GM23338 (cell line): ENCODE measurements at places on chromosomes 5 and 9. TPM values are rescaled to one million over a fixed set of nuclear protein-coding genes. Genes with fewer than 3 reads are reported as not detected.

GRCh38 chr9:85425153-85425611, 316.6 kb downstream of the AGTPBP1 start:
- H3K27me3 ChIP-seq, result no peaks in the 10 kb centered on the region
- H3K27ac ChIP-seq, result no peak overlapping the region
- H3K4me1 ChIP-seq, result peaks cover 5% of the 10 kb centered on the region; the same call in 1 of the 2 replicates
- DNase-seq, result peak; percentile 95
- H3K4me3 ChIP-seq, result no peak overlapping the region

DNA sequence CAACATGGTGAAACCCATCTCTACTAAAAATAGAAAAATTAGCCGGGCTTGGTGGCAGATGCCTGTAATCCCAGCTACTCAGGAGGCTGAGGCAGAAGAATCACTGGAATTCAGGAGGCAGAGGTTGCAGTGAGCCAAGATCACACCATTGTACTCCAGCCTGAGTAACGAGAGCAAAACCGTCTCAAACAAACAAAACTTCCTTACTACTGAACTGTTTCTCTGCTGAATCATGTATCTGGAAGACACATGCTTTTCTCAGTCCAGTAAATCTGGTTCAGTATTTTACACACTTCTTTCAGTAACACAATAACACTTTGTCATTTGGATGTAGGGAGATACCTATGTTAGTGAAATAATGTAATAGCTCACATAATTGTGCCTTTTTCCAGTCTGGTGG, 7.9 kb downstream of the TRMT10B start:
- no peak for DNase-seq
- no peaks in the 10 kb centered on the region for H3K36me3 ChIP-seq
- H3K27me3 ChIP-seq, result no peaks in the 10 kb centered on the region

- H3K36me3 ChIP-seq, result no peaks in the 10 kb centered on the region
- no peak for DNase-seq
- peaks cover 28% of the 10 kb centered on the region for H3K4me1 ChIP-seq
- no peak overlapping the region for H3K27ac ChIP-seq
- no peaks in the 10 kb centered on the region for H3K27me3 ChIP-seq
- no peak overlapping the region for H3K4me3 ChIP-seq
These were observed 204.1 kb downstream of the ARRDC3 start for GRCh38 chr5:91179018-91179417.

GRCh38 chr5:17441351-17441750, 56.7 kb upstream of the TAF11L2 start:
- H3K27ac ChIP-seq, result no peak overlapping the region
- no peak for DNase-seq
- no peak overlapping the region for H3K4me3 ChIP-seq
- peaks cover 7% of the 10 kb centered on the region; the same call in 1 of the 2 replicates for H3K4me1 ChIP-seq

The CNTNAP3B gene
- 1.9 and 2.4 TPM in 2 replicates for total RNA-seq

The HSPB3 gene
- total RNA-seq, result not detected in 2 replicates

DNA sequence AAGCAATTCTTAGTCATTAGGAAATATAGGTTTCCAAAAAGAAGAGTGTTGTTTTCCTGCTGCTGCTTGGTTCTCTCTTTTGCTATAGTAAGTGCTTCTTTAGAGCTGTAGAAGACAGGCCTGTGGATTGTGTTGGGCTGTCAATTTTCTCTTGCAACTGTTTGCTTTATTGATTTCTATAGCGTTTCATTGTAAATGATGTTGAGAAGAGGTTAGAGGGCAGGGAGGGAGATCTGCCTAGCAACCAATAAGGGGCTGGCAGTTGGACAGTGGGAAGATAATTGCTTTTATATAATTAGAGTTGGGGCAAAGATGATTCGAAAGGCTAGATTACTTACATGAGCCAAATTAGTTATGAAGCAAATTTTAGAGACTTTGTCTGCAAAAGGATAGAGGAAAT, 11.1 kb downstream of the UNC13B start:
- no peaks in the 10 kb centered on the region; the same call in 1 of the 2 replicates for H3K4me1 ChIP-seq
- H3K27me3 ChIP-seq, result no peaks in the 10 kb centered on the region
- no peaks in the 10 kb centered on the region for H3K36me3 ChIP-seq
- DNase-seq, result no peak
- H3K4me3 ChIP-seq, result no peak overlapping the region
- no peak overlapping the region for H3K27ac ChIP-seq

DNA sequence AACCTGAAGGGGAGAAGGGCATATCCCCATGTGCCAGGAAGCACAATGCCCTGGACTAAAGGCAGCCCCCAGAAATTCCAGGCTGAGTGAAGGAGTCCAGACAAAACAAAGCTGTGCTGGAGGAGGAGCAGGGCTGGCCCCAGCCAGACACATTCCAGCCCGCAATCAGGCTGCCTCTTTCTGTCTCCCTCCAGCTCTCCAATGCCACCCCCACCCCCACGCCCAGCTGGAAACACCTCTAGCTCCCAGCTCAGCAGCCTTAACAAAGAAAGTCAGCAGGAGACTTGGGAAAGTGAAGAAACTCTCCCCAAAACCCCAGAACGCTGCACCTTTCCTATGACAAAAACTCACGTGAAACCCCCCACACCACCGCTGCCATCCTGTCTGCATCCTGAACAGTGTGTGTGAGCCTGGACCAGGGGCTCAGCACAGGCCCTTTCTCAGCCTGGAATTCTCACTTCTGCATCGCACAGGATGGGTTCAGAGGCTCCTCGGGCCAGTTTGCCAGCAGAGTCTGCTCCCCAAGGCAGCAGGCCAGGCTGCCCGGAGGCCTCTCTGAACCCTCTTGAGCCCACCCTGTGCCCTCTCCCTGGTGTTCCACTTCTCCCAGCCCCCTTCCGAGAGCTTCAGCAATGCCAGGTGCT, 96.2 kb upstream of the ICE1 start:
- peaks cover 29% of the 10 kb centered on the region for H3K4me1 ChIP-seq
- DNase-seq, result peak; percentile 43
- H3K27ac ChIP-seq, result no peak overlapping the region
- H3K4me3 ChIP-seq, result no peak overlapping the region
- no peaks in the 10 kb centered on the region for H3K27me3 ChIP-seq
- H3K36me3 ChIP-seq, result no peaks in the 10 kb centered on the region; the same call in 1 of the 2 replicates

The BARHL1 gene
- not detected in 2 replicates for total RNA-seq

The ADCY2 gene
- 49.3 and 74.9 TPM in 2 replicates for total RNA-seq

The SPINK4 gene
- total RNA-seq, result not detected in 2 replicates

The PCDHA13 gene
- total RNA-seq, result 4.3 and 9.8 TPM in 2 replicates

DNA sequence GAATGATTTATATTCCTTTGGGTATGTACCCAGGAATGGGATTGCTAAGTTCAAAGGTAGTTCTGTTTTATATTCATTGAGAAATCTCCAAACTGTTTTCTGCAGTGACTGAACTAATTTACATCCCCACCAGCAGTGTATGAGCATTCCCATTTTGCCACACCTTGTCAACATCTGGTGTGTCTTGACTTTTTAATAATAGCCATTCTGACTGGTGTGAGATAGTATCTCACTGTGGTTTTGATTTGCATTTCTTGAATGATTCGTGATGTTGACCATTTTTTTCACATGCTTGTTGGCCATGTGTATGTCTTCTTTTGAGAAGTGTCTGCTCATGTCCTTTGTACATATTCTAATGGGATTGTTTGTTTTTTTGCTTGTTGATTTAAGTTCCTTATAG, 421.5 kb downstream of the KIAA0825 start:
- H3K27me3 ChIP-seq, result no peaks in the 10 kb centered on the region
- peaks cover 19% of the 10 kb centered on the region for H3K4me1 ChIP-seq
- no peak for DNase-seq
- H3K27ac ChIP-seq, result no peak overlapping the region
- no peak overlapping the region for H3K4me3 ChIP-seq

GRCh38 chr5:115284021-115284420, 12.4 kb downstream of the CCDC112 start:
- peaks cover 4% of the 10 kb centered on the region; the same call in 1 of the 2 replicates for H3K36me3 ChIP-seq
- H3K4me1 ChIP-seq, result no peaks in the 10 kb centered on the region
- DNase-seq, result no peak
- no peaks in the 10 kb centered on the region for H3K27me3 ChIP-seq

DNA sequence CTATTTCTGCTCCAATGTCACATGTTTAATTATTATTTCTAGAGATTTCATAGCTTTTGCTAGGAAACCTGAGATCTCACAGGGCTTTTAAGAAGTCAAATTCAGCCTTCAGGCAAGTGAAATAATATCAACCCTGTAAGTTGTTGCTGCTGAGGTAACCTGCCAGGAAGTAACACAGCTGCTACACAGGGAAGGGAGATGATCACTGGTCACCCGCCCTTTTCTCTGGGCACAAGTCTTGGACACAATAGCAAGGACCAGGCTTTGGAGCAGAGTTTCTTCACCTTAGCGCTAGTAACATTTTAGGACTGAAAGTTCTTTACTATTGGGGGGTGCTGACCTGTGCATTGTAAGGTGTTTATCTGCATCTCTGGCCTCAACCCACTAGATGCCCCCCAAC, 50.1 kb downstream of the PTTG1 start:
- peaks cover 23% of the 10 kb centered on the region for H3K4me1 ChIP-seq
- H3K4me3 ChIP-seq, result no peak overlapping the region
- H3K27ac ChIP-seq, result no peak overlapping the region
- no peaks in the 10 kb centered on the region for H3K36me3 ChIP-seq

- peaks cover 7% of the 10 kb centered on the region; the same call in 1 of the 2 replicates for H3K4me1 ChIP-seq
- no peaks in the 10 kb centered on the region for H3K36me3 ChIP-seq
- H3K27ac ChIP-seq, result no peak overlapping the region
- H3K27me3 ChIP-seq, result no peaks in the 10 kb centered on the region
These were observed 198.8 kb downstream of the AUH start for GRCh38 chr9:91162784-91163443.

GRCh38 chr5:7391215-7391614, 4.7 kb upstream of the ADCY2 start:
- H3K27me3 ChIP-seq, result no peaks in the 10 kb centered on the region
- DNase-seq, result peak; percentile 67
- H3K4me3 ChIP-seq, result no peak overlapping the region
- no peaks in the 10 kb centered on the region for H3K36me3 ChIP-seq

DNA sequence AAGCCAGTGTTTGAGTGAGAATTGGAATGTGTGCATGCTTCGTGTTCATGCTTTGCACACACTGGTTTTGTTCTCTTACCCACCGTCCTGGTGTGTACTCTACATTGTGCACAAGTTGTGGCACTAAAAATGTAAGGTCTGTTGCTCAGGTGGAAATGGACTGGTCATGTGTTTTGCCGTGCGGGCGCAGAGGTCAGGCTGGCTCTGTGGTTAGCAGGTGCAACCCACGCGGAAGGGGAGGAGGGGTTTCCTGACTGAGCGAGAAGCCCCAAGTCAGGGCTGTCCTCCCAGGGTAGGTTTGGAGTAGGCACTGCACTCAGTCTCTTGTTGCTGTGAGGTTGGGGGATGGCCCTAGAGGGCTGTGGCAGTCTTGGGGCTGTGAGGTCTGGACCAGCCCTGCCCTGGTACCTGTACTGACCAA, 86.6 kb downstream of the EHMT1 start:
- no peak for DNase-seq
- H3K27me3 ChIP-seq, result no peaks in the 10 kb centered on the region
- peak overlapping the region; percentile 50; the same call in 1 of the 2 replicates for H3K27ac ChIP-seq
- H3K36me3 ChIP-seq, result peaks cover 9% of the 10 kb centered on the region
- no peak overlapping the region for H3K4me3 ChIP-seq

The ESM1 gene
- total RNA-seq, result 0.14 TPM in 1 of 2 replicates, not detected in the other

DNA sequence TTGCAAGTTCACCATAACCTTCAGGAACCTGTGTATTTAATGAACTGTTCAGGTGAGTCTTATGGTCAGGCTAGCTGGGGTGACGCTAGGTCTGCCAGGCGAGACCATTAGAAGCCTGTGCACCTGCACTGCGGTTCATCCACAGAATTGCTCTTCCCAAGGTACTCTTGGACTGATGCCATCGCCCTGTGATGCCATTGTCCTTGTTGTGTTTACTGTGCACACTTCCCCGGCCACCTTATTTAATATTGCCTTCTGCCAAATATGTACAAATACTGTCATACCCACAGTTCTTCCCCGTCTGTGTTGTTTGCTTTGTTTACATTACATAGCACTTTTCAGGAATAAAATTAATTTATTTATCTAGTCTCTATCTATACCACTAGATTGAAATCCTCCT, 66.3 kb downstream of the RCL1 start:
- DNase-seq, result no peak
- H3K27me3 ChIP-seq, result no peaks in the 10 kb centered on the region
- H3K4me1 ChIP-seq, result no peaks in the 10 kb centered on the region
- no peak overlapping the region for H3K4me3 ChIP-seq
- peaks cover 20% of the 10 kb centered on the region; the same call in 1 of the 2 replicates for H3K36me3 ChIP-seq
